NCI-H2107 (cell line): ENCODE measurements at places on chromosomes 13 and 19.

DNA sequence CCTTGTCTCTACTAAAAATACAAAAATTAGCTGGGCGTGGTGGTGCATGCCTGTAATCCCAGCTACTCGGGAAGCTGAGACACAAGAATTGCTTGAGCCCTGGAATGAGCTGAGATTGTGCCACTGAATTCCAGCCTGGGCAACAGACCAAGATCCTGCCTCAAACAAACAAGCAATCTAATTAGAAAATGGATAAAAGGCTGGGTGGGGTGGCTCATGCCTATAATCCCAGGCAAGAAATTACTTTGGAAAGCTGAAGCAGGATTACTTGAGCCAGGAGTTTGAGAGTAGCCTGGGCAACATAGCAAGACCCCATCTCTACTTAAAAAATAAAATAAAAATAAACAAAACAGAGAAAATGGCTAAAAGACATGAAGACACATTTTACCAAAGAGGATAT, 77.0 kb downstream of the CAB39L start:
- no peak for DNase-seq

GRCh38 chr13:51036418-51036817, 74.7 kb downstream of the C13orf42 start:
- DNase-seq = no peak

DNA sequence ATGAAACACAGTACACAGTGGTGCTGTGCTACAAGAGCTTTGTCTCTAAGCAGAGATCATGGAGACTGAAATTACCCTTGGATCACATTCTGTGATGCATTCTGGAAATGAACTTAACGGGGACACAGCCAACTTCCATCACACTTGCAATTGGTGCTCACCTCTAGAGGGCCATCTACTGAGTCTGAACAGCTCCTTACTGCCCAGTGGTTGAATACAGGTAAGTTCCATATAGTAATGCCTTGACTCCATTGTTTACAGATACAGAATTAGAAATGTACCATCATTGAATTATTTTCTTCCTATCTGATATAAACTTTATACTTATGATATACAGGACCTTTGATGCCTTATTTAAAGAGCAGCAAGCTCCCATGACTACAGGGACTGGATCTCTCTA, 686.4 kb downstream of the PCDH9 start:
- no peak for DNase-seq

DNA sequence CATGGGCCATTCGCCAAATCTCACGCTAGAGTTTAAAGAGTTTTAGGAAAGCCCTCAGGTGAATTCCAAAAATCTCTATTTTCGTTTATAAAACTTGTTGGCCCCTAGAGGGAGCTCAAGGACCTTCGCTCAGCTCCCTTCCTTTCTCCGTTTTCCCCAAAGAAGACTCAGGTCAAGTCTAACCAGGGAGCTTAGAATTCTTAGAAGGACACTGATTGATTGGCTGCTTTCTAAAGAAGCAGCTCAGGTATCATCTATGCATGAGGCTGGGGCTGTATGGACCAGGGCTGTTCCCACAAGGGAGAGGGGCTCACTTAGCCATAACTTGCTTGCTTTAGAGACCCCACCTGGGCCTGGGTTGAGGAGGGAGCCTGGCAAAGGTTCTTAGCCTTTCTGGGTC, 20.5 kb downstream of the DZIP1 start:
- peak; percentile 1 for DNase-seq

- DNase-seq = no peak
Measured at GRCh38 chr19:41323023-41323422, 13.1 kb downstream of the CCDC97 start.

GRCh38 chr19:52498571-52498970, 28.9 kb upstream of the ZNF808 start:
- no peak for DNase-seq

DNA sequence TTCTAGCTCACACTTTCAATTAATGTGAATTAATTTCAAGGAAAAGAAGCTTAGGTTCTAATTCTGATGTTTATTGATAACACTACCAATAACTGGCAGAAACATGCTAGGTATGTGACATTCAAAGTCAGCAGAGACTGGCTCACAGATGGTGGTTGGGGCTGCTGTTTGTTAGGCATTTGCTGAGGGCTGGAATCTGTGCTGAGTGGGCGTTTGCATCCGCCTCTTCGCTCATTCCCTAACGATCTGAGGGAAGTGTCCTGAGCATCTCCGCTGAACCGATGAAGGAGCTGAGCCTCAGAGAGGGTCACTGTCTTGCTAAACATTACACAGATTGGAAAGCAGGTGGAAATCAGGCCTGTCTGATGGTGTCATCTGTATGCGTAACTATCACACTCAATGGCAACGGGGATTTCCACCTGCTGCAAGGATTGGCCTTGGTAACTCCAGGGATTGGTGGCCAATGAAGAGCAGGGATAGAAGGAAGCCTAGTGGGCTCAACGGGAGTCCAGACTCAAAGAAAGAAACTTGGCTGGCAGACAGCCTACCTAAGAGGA, 338.9 kb downstream of the TEX29 start:
- no peak for DNase-seq

- no peak for DNase-seq
Measured at GRCh38 chr13:37209621-37210580, 104.4 kb upstream of the CSNK1A1L start.

GRCh38 chr19:17915940-17916593, 16.7 kb upstream of the CCDC124 start:
- no peak for DNase-seq

DNA sequence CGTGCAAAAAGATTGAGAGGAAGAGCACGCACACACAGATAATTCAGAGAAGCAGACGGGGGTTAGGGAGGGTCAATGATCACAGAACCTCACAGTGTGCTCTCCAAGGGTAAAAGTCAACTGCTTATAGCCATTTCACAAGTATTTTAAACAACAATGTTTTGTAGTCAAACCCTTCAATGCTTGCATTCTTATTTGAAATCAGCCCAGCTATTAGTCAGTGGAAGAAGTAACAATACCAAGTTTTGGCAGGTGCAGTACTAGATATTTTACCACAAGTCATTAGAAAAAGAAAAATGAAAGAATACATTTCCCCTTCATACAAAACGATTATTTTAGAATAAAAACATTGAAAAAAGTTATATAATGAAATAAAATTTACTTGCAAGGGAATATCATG, 2.6 kb downstream of the CSNK1A1L start:
- no peak for DNase-seq

DNA sequence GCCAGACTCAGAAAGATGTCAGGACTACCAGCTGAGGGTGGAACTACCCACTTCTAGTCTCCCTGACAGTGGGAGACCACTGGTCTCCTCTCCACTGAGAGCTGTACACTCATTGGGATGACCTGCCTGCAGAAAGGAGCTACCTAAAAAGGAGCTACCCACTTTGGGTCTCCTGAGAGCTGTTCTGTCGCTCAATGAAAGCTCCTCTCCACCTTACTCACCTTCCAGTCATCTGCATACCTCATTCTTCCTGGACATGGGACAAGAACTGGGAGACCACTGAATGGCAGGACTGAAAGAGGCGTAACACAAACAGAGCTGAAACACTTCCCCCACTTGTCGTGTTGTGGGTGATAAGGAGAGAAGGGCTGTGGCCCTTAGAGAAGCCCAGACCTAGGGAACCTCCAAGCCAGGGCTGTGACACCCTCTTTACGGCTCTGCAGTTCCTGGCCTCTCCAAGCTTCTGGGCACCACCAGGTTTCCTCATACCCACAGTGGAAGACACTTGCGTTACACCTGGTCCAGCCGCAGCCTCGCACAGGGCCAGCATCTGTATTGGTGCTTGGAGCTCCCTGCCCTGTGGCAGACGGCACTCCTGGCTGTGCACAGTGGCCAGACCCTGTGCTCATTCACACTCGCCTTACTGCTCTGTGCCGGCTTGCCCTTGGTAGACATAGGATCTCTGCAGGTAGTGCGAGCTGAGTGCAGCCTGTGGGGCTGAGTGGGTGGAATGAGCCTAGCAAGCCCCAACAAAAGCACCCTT, 54.9 kb upstream of the SLITRK6 start:
- no peak for DNase-seq

GRCh38 chr19:5542665-5543064, 25.1 kb downstream of the TINCR start:
- DNase-seq = no peak

DNA sequence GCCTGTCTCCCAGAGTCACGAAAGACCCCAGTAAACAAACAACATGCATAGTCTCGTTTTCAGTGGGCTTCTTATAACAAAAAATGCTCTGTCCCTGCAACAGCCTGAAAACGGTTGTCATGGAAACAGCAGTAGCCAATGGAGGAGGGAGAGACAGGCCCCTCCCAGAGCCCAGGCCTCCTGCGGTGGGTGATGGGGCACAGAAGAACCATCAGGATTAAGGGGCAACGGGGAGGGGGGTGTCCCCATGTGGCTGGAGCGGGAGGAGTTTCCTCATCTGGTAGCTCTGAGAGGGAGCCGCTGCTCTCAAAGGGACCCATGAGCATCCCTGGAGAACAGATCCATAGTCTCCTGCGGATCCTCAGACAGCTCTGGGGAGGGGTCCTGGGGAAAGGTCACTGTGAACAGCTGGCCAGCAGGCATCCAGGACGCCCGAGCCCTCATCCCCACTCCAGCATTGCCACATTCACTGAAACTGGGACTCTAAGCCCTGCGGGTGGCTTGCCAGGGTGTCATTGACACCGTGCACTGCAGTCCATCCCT, 37.5 kb upstream of the PNMA8B start:
- DNase-seq = no peak

DNA sequence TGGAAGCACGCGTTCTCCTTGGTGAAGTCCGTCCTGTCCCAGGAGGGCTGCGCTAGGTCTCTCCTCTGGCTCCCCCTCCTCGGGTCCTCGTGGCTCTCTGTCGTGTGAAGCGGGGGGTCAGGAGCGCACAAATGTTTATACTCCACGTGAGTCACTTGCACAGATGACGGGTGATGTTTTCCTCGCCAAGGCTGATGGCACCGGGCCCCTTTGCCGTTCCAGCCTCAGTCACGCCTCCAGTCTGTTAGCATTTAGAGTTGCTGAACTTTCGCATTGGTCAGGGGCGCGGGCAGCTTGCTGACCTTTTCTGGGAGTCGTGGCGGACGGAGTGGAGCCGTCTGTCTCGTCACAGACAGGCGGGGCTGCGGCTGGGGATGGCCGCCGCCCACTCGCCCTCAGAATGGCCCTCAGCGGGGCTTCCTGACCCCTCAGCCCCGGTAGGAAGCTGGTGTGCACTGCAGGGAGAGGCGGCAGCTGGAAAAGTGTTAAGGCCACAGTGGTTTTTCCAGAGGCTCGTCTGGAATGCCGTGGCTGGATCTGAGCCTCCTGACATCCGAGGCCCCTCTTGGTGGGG, 13.7 kb downstream of the KLHL26 start:
- no peak for DNase-seq

DNA sequence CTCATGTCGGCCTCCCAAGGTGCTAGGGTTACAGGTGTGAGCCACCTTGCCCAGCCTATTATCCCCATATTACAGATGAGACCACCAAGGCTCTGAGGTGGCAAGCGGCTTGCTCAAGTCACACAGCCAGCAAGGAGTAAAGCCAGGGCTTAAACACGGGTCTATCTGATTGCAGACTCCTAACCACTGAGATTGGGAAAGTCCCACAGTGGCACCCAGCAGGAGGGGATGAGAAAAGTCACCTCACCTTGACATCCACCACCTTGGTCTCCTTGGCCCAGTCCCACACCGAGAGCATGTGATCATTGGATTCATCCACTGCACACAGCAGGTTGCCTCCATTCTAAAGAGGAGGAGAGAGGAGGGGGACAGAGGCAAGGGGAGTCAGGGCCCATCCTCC, 9.5 kb downstream of the EML2 start:
- DNase-seq = no peak

DNA sequence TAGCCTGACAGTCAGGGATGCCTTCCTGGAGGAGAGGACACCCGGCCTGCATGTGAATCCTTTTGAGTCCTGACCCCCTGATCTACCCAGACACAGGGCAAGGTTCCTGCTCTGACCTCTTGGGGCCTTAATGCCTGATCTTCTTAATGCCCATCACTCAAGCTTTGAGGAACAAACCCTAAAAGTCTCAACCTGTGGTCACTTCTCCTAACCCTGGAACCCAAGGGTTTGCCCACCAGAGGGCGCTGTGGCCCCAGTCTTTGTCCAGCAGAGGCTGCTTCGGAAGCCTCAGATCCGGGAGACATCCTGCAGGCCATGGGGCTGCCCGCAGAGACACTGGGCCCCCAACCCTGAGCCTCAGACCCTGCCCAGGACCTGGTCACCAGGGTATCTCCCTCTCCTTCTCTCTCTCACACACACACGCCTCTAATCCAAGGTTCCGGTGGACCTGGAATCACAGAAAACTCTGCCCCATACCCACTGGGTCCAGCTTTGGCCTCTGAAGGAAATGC, 9.8 kb upstream of the DPF1 start:
- peak; percentile 24 for DNase-seq

DNA sequence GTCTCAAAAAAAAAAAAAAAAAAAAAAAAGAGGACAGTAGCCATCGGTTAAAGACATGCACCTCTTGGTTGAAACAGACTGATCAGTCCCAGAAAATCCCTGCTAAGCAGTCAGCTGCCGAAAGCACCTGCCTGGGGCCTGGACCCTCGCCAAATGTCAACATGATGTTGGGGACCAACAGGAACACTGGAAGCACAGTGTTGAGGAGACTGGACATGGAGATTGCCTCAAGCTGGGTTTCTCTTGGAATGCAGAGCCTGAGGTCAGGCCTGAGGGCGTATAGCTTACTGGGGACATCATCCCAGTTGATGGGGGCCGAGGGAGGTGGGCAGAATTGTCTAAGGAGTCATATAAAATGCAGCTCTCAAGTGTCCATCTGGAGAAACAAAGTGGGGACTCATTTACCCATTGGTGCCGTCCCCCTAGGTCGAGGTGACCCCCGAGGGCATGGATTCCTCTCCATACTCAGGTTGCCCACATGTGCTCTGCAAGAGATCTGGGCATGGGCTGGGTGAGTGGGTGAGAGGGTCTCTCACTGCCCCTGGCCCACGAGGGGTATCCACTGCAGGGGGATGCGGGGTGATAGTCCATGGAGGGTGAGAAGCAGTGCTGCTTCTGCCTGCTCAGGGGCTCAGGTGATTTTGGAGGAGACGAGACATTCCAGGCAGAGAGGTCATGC, 164.5 kb downstream of the URI1 start:
- no peak for DNase-seq

GRCh38 chr13:25847145-25847544, 204.7 kb downstream of the SHISA2 start:
- DNase-seq = no peak

- DNase-seq = no peak
Measured at GRCh38 chr13:74444161-74444571, 310.0 kb upstream of the KLF12 start.

DNA sequence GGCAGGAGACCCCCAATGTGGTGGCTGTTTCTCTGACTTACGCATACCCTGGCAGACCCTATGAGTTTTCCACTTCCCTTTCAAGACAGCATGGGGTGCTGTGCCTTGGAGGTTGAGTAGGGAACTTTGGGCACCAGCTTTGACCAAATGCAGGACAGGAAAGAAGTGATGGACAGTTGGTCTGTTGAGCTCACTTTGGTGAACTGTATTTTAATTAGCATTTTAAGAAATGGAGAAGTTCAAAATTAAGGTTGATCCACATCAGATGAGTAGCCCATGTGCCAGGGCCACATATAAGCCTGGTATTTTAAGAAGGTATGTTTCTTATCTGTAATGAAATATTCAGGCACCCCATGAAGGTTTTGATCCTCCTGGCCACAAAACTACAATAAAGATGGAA, 46.1 kb upstream of the RAP2A start:
- DNase-seq = no peak

- DNase-seq = no peak
Measured at GRCh38 chr13:88068316-88068715, 397.1 kb downstream of the SLITRK5 start.
